ENCODE measurements at places on chromosomes 3 and 15.

GRCh38 chr15:99106417-99107220 is 1.7 kb downstream of the SYNM start:
- no peak for DNase-seq

DNA sequence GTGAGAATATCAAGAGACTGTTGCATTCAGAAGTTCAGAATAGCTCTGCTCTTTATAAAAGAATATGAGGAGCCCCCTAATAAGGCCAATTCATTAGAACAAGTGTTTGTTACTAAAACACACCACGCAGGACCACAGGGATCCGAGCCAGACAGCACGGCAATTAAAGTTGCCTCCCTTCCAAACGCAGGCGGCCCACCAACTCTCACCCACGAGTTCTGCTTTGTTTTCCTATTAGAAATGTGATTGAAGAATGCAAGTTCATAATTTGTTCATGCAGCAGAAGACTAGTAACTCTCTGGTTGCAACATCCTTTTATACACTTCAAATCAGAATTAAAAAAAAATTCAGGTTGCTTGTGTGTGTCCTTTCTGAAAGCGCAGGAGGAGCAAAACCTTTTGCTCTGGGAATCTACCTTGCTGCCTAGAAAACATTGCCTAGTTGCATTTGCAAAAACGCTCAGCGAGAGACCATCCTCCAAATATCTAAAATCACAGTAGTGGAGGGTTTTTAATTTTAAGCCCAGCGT is 1044.1 kb upstream of the NR2F2 start:
- no peak for DNase-seq

DNA sequence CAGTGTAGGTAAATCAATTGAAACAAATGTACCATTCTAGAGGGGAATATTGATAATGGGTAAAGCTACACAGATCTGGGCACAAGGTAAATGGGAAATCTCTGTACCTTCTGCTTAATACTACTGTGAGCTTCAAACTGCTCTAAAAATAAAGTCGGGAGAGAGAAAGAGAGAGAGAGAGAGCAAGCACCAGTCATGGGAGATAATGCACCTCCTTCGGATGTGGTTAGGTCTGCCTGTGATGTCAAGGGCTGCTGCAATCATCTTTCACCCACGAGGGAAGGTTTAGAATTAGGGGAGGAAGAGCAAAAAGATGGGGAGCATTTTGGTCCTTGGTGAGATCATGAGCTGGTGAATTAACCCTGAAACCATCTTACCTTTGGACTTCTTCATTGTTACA is 219.1 kb downstream of the ZNF385D start:
- DNase-seq: no peak

DNA sequence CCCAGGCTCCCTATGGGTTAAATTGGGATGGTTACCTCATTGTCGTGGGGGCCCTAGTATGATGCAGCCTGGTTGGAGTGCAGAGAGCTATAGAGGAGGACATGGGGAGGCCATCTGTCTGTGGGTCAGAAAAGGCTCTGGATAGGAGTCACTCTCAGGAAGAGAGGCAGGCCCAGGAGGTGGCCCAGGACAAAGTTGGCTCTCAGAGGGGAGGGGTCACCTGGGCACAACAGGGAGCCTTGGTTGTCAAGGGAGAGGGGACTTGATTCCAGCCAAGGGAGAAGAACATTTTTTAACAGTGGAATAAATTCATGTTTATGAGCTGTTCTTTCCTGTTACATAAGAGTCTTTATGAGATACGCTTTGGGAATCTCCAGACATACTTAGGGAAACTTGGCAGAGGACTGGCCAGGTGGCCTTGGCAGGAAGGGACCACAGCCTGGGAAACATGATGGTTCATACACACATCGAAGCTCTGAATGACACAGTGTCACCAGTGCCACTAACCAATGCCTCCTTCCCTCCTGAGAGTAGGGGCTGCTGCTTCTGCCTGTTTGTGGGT is 27.5 kb upstream of the LCTL start:
- DNase-seq: peak; percentile 13

DNA sequence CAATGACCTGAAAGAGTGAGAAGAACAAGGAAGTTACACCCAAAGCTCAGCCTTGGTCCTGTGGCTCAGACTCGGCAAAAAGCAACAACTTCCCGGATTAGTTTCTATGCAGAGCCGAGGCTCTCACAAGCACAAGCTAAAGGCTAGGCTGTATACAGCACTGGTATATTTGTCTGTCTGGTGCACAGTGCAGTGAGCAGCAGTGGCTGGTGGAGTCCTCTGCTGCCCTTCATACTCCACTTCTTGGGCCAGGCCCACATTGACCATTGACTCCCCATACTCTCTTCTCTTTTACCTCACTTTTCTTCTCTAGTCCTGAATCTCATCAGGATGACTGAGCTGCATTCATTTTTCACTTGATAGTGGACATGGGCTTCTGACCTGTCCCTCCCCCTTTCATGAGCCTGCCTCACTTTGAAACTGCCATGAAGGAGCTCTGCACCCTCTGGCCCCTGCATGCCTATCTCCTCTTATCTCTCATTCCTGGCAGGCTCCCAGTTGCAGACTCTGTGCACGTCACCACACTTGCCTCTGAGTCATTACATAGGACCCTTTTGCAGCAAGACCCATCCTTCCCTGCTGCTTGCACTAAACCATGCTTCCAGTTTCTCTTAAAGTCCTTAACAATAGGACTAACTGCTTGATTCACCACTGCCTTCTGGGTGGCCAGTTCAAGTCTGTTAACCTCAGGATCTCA is 379.3 kb downstream of the NTRK3 start:
- DNase-seq: peak; percentile 18

DNA sequence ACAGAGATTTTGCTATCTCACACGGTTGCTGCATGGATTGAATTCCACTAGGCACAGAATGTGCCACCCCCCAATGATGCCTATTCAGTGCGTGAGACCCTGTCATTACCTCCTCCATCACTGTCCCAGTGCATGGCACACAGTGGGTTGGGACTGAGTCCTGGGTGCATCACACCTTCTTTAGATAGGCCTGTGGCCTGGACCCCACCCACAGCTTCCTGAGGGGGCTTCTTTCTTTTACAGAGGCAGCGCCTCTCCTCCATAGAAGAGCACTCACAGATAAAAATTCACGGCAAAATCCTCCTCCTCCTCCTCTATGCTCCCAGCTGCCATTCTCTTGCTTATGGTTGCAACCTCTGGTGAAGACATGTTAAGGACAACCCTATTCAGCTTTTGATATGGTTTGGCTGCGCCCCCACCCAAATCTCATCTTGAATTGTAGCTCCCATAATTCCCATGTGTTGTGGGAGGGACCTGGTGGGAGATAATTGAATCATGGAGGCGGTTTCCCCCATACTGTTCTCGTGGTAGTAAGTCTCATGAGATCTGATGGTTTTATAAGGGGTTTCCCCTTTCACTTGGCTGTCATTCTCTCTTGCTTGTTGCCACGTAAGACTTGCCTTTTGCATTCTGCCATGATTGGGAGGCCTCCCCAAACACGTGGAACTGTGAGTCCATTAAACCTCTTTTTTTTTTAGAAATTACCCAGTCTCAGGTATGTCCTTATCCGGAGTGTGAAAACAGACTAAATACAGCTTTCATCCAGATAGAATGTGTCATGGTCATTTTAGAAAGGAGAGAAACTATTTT is 147.6 kb downstream of the KLF13 start:
- no peak for DNase-seq

Measured in adrenal gland (tissue), 19 donors.